ENCODE measurements at places on chromosomes 5 and 9.

- DNase-seq = no peak
These were observed 22.8 kb downstream of the CCDC69 start for GRCh38 chr5:151200913-151201595.

- no peak for DNase-seq
These were observed 23.7 kb downstream of the CSNK1G3 start for GRCh38 chr5:123535648-123536047.

- no peak for DNase-seq
These were observed 65.3 kb downstream of the CDC14B start for GRCh38 chr9:96554326-96554725.

- no peak for DNase-seq
These were observed 6.7 kb downstream of the EPB41L4A start for GRCh38 chr5:112412346-112412745.

DNA sequence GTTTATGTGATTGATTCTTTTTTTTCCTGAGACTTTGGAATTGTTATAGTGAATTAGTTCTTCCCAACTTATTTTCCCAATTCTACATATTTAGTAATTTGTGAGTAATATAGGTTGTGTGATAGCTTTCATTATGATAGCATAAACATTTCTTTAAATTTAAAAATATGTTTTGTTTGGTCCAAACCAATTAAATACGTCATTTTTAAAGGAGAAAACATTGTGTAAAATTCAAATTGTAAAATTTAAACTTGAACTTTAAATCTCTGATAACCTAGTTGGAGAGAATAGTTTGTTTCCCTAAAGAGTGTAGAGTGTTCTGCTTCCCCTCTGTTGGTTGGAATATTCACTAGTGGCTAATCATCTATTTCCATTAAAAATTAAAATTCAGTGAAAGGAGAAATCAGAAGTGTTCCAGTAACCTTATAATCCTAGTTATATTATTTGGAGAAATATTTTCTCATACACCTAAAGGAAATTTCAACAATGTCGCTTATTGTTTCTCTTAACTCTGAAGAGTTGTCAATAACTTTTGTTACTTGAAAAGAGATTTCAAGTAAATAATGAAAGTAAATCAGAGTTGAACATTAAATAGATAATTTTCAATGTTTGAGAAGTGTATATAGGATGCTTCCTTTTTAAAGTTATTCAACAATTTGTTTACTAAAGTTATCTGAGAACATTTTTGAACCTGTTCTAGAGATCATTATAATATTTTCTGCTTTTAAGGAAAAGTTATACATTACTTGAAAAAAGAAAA lies 2.9 kb downstream of the NIPBL start:
- DNase-seq = no peak

DNA sequence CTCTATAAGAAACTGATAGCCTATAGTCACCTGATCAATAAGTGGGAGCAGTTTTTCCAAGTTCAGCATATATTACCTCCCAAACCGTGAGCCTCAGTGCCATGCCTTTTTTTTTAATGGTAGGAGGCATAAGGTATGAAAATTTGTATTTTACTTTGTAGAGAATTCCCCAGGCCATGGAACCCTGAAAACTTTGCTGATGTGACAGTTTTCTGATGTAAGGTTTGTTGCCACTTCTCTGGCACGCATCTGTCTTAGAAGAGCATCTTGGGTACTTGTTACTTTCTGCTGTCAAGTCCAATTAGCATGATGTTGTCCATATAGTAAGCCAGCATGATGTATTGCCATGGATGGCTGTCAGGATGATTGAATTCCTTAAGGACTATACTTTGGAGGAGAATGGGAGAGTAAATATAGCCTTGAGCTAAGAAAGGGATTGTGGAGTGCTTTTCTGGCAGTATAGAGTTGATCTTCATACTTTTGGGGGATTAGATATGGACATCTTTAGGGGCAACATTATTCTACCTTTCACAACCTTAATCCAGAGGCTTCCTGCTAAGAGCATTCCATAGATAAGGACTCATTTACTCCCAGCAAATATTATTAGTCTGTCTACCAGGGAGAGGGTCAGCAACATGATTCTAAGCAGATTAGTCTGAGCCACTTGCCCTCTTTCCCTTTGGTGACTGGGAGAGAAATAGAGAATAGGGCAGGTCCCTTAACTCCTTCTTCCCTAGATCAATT lies 389.6 kb downstream of the YTHDC2 start:
- no peak for DNase-seq

- DNase-seq = no peak
These were observed 93.6 kb downstream of the MRPL36 start for GRCh38 chr5:1706021-1706420.

DNA sequence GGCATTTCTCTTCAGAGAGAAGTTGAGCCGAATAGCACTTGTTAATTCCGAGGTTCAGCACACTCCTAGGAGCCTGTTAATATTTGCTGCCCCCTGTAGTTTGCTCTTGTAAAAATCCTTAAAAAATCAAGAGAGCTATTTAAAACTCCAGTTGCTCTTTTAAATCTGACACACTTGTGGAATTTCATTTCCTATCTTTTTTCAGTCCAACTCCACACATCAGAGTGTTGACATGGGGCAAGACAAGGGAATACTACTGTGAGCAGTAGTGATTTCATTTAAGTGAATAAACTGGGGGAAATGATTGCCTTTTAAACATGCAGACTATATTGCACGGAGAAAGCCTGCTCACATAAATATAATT lies 1096.3 kb upstream of the DMAC1 start:
- DNase-seq = no peak

DNA sequence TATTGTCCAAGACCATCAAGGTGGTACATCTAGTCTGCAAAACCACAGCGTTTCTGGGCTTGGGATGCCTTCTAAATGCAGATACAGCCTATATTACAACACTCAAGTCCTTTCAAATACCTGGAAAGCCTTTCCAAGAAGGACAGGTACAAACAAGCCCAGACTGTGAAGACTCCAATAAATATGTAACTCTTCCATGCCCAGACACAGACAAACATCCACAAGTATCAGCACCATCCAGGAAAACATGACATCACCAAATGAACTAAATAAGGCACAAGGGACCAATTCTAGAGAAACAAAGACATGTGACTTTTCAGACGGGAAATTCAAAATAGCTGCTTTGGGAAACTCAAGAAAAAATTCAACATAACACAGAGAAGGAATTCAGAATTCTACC lies 152.7 kb upstream of the POC5 start:
- no peak for DNase-seq

DNA sequence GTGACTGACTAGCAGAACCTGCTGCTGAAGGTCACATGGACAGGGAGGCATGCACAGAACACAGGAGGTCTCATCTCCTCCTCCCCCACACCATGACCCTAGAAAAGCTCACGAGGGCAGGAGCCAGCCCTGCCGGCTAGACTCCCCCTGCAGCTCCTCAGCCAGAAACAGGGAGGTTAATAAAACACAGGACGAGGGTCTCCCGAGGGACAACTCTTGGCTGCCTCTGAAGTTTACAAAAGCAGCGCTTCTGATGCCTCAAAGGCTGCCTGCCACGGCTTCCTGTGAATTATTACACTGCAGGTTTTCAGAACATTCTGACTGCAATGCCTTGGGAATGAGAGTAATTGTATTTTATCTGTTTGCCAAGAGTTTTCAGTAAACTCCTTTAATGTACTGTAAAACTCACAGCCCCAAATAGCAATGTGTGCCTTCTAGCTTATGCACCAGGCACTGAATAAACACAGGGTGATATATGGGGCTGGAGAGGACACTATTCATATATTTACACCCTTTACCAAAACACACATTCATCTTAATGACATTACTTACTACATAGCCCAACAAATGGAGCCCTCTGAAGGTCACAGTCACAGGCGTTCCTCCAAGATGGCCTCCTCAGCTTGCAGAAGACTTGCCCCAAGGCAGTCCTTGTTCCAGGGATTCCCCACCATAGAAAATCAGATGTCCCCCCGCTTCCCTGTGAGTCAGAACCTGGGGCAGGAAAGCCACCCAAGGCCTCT lies 83.7 kb downstream of the C5orf15 start:
- DNase-seq = no peak

GRCh38 chr5:103511554-103511885 lies 51.1 kb downstream of the NUDT12 start:
- no peak for DNase-seq

- DNase-seq = no peak
These were observed 27.6 kb upstream of the TSLP start for GRCh38 chr5:111043712-111044506.

Data from stimulated activated CD4-positive, alpha-beta T cell treated with anti-CD3 and anti-CD28 coated beads, Interleukin-12 subunit alpha, Interleukin-12 subunit beta, amount 100 ng/mL, for 24 hours (primary cell).